CD8-positive, alpha-beta memory T cell (primary cell): ENCODE measurements at places on chromosomes 7 and 10. TPM values are rescaled to one million over a fixed set of nuclear protein-coding genes. Genes with fewer than 3 reads are reported as not detected.

The ZNF804B gene
- not detected for total RNA-seq

The NT5C2 gene
- total RNA-seq: 49.7 TPM

The THNSL1 gene
- 9.5 TPM for total RNA-seq

The PNLIP gene
- total RNA-seq: not detected

The FOXP2 gene
- not detected for total RNA-seq

The NODAL gene
- total RNA-seq: not detected

The PON1 gene
- total RNA-seq: not detected

- H3K36me3 ChIP-seq: no peaks in the 10 kb centered on the region
- H3K4me1 ChIP-seq: no peaks in the 10 kb centered on the region
- no peak for DNase-seq
- H3K4me3 ChIP-seq: no peak overlapping the region
- no peaks in the 10 kb centered on the region for H3K27me3 ChIP-seq
Observed at GRCh38 chr7:47031786-47032535, 550.0 kb downstream of the TNS3 start.

- H3K27me3 ChIP-seq: no peaks in the 10 kb centered on the region
- H3K4me1 ChIP-seq: no peaks in the 10 kb centered on the region
- H3K4me3 ChIP-seq: no peak overlapping the region
- DNase-seq: no peak
- no peak overlapping the region for H3K27ac ChIP-seq
Observed at GRCh38 chr10:23457632-23458417, 18.9 kb downstream of the OTUD1 start.

DNA sequence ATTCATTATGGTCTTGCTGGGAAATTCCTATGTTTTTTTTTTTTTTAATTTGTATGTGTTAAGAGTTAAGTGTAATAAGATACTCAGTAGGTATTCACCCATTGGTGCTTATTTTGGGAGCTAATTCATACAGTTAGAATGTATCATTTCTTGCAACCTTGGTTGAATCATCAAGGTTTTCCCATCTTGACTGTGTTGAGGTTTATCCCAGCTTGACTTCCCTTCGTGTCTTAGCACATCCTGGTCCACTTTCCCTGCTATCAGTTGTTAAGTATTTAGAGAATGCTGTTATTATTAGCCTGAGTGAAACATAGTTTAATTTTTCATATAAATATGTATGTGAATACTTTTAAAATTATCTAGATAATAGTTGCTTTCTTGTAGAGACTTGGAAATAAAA lies 20.8 kb downstream of the RALA start:
- no peaks in the 10 kb centered on the region for H3K27me3 ChIP-seq
- no peak overlapping the region for H3K27ac ChIP-seq
- no peaks in the 10 kb centered on the region for H3K36me3 ChIP-seq
- DNase-seq: no peak
- H3K4me1 ChIP-seq: peaks cover 16% of the 10 kb centered on the region

- peak overlapping the region; percentile 86 for H3K27ac ChIP-seq
- peak overlapping the region; percentile 94 for H3K4me3 ChIP-seq
- H3K4me1 ChIP-seq: peaks cover 46% of the 10 kb centered on the region
- H3K27me3 ChIP-seq: no peaks in the 10 kb centered on the region
Observed at GRCh38 chr10:102645741-102646609, 1.7 kb downstream of the TRIM8 start.

DNA sequence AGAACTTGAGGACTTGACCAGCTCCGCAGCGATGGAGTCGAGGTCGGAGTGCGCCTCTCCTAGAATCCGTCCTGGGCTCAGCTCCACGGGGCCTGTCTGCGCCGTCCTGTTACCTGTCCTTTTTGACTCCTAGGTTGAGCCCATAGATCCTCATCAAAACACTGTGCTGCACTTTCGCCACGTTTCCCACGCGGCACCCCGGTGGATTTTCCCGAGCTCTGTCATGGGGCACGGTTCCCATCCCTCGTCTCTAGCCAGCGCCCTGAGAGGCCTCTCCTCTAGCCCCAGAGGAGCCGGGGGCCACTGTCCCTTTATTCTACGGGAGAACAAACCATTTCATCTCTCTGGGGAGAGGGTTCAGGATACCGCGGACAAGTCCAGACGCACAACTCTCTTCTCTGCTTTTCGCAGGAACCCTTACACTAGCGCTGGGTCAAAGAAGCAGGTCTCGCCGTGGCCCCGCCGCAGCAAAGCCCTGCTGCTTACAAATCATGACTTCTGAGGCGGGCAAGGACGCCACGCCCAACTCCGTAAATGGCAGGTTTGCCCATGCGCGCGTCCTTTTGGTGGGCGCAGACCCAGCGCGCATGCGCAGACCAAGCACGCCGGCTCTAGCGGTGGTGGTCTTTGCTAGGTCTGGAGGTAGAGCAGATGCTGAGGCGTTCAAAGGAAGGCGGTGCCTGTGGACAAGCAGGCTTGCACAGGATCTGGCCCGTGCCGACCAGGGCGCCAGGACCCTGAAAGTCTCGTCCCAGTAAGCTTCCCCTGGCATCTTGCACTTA lies 10.3 kb upstream of the ANKRD7 start:
- DNase-seq: peak; percentile 86
- H3K4me3 ChIP-seq: peak overlapping the region; percentile 71
- no peaks in the 10 kb centered on the region for H3K27me3 ChIP-seq
- no peak overlapping the region for H3K27ac ChIP-seq

GRCh38 chr7:155333346-155334234 lies 35.9 kb downstream of the INSIG1 start:
- H3K4me3 ChIP-seq: no peak overlapping the region
- H3K27me3 ChIP-seq: peaks cover 12% of the 10 kb centered on the region
- H3K4me1 ChIP-seq: peaks cover 5% of the 10 kb centered on the region
- no peaks in the 10 kb centered on the region for H3K36me3 ChIP-seq
- no peak overlapping the region for H3K27ac ChIP-seq

DNA sequence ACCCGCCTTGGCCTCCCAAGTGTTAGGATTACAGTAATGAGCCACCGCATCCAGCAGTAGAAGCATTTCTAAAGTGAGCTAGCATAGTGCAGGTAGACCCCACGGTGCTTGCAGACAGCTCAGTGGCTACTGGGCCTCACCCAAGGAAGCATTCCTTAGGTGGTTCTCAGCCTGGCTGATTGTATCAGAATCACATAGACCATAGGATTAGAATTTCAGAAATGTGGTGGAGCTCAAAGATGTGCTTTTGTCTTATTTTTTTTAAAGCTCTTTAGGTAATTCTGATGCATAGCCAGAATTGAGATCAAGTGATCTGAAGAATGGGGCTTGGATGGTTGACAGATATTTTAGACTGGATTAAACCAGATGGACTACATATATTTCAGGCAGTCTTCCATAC lies 10.9 kb downstream of the ANLN start:
- no peaks in the 10 kb centered on the region for H3K36me3 ChIP-seq
- no peaks in the 10 kb centered on the region for H3K4me1 ChIP-seq
- DNase-seq: no peak
- no peaks in the 10 kb centered on the region for H3K27me3 ChIP-seq
- no peak overlapping the region for H3K27ac ChIP-seq
- no peak overlapping the region for H3K4me3 ChIP-seq

GRCh38 chr10:60479305-60480020 lies 89.8 kb upstream of the ANK3 start:
- no peaks in the 10 kb centered on the region for H3K27me3 ChIP-seq
- H3K4me1 ChIP-seq: no peaks in the 10 kb centered on the region
- no peak overlapping the region for H3K4me3 ChIP-seq
- H3K27ac ChIP-seq: no peak overlapping the region
- H3K36me3 ChIP-seq: no peaks in the 10 kb centered on the region

DNA sequence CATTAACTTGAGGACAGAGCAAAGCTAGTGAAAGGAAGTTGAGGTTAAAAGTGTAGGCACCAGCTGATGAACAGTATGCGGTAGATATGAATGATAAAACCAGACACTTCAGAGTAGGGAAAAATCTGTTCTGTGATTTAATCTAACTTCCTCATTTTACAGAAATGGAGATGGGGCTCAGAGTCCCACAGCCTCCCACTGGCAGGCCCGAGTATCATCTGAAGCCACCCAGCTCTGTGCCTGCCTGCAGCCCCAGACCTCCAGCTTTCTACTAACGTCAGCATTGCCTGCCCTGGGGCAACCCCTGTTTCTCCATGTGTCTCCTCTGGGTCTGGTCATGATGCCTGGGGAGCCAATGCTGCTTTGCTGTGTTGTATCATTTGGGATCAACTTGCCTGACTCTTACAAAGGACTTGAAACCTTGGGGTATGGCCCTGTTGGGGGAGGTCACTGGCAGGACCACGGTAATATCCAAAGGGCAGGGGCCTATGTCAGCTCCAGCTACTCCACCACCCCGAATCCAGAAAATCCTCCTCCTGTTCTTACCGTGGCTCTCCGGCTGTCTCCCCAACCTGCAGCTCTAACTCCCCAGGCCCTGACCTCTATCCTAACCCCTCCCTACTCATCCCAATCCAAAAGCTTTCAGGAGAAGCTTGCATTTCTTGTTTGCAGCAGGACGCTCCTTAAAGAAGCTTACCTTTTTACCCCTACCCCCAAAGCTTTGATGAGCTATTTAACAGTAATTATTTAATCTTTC lies 56.2 kb upstream of the NPY start:
- peaks cover 22% of the 10 kb centered on the region for H3K4me1 ChIP-seq
- H3K4me3 ChIP-seq: no peak overlapping the region
- no peaks in the 10 kb centered on the region for H3K36me3 ChIP-seq
- no peak overlapping the region for H3K27ac ChIP-seq
- no peak for DNase-seq
- no peaks in the 10 kb centered on the region for H3K27me3 ChIP-seq

GRCh38 chr10:47339186-47339735 lies 8.9 kb upstream of the RBP3 start:
- no peaks in the 10 kb centered on the region for H3K36me3 ChIP-seq
- no peak for DNase-seq
- H3K27me3 ChIP-seq: no peaks in the 10 kb centered on the region
- H3K4me3 ChIP-seq: no peak overlapping the region

GRCh38 chr10:102240467-102241031 lies 763 bp downstream of the PITX3 start:
- H3K27ac ChIP-seq: no peak overlapping the region
- peaks cover 26% of the 10 kb centered on the region for H3K4me1 ChIP-seq
- no peaks in the 10 kb centered on the region for H3K36me3 ChIP-seq
- no peak overlapping the region for H3K4me3 ChIP-seq
- peaks cover 18% of the 10 kb centered on the region for H3K27me3 ChIP-seq
- no peak for DNase-seq

DNA sequence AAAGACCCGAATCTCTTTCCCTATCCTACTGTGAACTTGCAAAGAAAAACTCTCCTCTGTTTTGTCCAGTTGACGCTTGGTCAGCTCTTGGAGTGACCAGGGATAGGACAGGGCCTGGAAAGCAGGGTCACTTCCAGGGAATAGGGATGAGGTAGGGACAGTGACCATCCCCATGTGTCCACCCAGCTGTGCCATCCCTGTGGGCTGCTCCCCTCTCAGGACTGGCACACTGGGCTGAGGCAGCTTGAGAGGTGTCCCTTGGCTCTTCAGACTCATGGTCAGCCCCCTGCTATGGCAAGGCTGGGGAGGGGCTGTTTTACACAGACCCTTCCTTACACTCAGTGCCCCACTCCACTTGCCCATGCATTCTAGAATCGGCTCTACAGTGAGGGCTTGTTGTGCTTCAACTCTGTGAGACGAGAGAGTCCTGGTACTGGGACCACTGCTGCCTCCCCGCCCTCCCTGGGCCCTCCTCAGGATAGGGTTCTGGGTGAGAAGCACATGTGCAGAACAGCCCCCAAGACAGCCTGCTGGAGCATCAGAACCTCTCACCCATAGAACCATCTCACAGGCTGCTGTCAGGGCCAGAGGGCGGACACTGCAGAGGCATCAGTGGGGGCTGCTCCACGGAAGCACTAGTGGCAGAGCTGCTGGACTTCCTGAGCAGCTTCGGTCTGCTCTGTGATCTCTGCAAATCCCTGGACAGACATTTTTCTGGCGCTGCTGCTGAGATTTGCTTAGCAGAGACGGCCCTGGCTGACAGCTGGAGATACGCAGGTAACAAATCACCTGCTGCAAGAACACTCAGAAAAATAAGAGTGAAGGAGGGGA lies 202.8 kb upstream of the CXCL12 start:
- DNase-seq: no peak
- no peak overlapping the region for H3K27ac ChIP-seq
- no peak overlapping the region for H3K4me3 ChIP-seq

- H3K36me3 ChIP-seq: no peaks in the 10 kb centered on the region
- no peak overlapping the region for H3K27ac ChIP-seq
- no peak for DNase-seq
- H3K4me1 ChIP-seq: peaks cover 16% of the 10 kb centered on the region
- H3K27me3 ChIP-seq: no peaks in the 10 kb centered on the region
- H3K4me3 ChIP-seq: no peak overlapping the region
Observed at GRCh38 chr10:124072106-124072505, 21.3 kb downstream of the CHST15 start.

GRCh38 chr7:22589641-22590201 lies 89.7 kb upstream of the STEAP1B start:
- no peaks in the 10 kb centered on the region for H3K36me3 ChIP-seq
- no peaks in the 10 kb centered on the region for H3K27me3 ChIP-seq
- no peak overlapping the region for H3K4me3 ChIP-seq
- no peak overlapping the region for H3K27ac ChIP-seq
- no peaks in the 10 kb centered on the region for H3K4me1 ChIP-seq
